Activated CD4-positive, alpha-beta T cell treated with anti-CD3 and anti-CD28 coated beads, Interleukin-2, amount 10 ng/mL, durations not matched to agents 24 days and 14 days (primary cell): ENCODE measurements at places on chromosomes 2 and 18. TPM values are rescaled to one million over a fixed set of nuclear protein-coding genes. Genes with fewer than 3 reads are reported as not detected.

DNA sequence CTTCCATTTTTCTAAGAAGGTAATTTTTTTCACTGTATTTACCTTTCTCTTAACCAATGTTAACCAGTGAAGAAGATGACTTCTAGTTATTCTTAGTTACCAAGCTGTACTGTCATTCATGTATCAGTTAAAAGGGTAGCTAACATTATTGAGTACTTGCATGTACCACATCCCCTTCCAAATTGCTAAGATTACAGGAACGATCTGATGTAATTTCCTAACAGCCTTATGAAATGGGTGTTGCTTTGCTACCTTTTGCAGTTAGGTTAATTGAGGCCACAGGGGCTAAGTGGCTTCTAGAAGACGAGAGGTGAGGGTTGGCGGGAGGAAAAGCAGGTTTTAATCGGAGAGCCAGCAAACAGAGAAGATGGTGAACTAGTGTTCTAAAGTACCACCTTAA is 1.8 kb upstream of the SULT6B1 start:
- H3K27me3 ChIP-seq = peaks cover 18% of the 10 kb centered on the region
- H3K27ac ChIP-seq = no peak overlapping the region
- no peaks in the 10 kb centered on the region for H3K36me3 ChIP-seq
- no peak for DNase-seq
- H3K4me3 ChIP-seq = no peak overlapping the region

The REG3A gene
- not detected in 2 replicates for total RNA-seq

The DSEL gene
- total RNA-seq = not detected in 2 replicates

The FAM237A gene
- not detected in 2 replicates for total RNA-seq

GRCh38 chr2:204145791-204146190 is 209.2 kb downstream of the ICOS start:
- peak overlapping the region; percentile 86 for H3K4me3 ChIP-seq
- peak overlapping the region; percentile 39 for H3K27ac ChIP-seq
- H3K27me3 ChIP-seq = peaks cover 34% of the 10 kb centered on the region
- no peaks in the 10 kb centered on the region for H3K36me3 ChIP-seq
- peak; percentile 61 for DNase-seq

DNA sequence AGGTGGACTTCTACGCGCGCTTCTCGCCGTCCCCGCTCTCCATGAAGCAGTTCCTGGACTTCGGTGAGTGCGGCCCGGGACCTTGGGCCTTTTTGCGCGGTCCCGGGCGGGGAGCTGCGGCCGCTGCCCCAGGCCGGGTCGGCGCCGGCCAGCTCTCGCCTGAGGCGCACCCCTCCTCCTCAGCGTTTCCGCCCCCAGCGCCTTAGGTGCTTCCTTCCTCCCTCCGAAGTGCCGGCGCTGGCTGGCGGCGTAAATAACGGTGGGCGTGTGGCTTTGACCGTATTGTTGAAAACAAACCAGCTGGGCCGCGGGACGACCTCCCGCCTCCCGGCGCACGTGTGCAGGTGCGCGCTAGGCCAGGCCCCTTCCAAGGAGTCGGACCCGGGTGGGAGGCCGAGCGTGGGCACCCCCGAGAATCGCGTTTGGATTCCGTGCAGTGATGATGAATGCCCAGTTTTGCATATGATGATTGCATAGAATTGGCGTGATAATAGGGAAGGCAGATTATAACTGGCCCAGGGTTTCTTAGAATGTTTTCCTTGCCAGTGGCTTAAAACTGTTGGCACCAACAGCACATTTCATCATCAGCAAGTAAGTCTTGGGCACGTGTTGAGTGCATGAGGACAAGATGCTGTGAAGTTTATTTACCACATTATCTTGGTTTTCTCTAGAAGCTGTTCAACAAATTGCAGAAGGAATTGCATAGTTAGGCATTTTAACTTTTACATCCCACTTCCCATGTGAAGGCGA is 569 bp downstream of the PDK1 start:
- peak overlapping the region; percentile 98 for H3K4me3 ChIP-seq
- H3K27me3 ChIP-seq = no peaks in the 10 kb centered on the region
- peaks cover 51% of the 10 kb centered on the region for H3K4me1 ChIP-seq

GRCh38 chr2:44104855-44105271 is 63.8 kb upstream of the PPM1B start:
- H3K27me3 ChIP-seq = no peaks in the 10 kb centered on the region
- H3K27ac ChIP-seq = no peak overlapping the region
- no peak overlapping the region for H3K4me3 ChIP-seq
- DNase-seq = no peak
- peaks cover 12% of the 10 kb centered on the region for H3K4me1 ChIP-seq
- no peaks in the 10 kb centered on the region for H3K36me3 ChIP-seq

DNA sequence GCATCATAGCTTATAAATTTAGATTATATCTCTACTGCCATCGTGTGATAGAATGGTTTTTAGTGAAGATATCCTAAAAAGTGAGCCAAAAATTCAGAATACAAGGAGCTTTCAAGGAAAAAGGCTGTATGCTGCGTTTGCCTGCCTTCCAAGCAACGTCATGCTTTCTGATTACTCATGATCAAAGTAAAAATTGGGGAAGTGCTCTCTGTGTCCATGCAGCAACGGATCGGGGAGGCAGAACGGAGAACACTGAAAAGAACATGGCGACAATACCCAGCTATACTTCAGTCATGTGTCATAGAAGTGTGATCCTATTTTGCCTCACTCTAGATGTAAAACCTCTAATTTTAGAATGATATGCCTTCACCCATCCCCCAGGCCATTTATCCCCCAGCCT is 185.7 kb downstream of the SUCLG1 start:
- no peaks in the 10 kb centered on the region for H3K27me3 ChIP-seq
- H3K4me1 ChIP-seq = peaks cover 1% of the 10 kb centered on the region
- no peaks in the 10 kb centered on the region for H3K36me3 ChIP-seq
- H3K27ac ChIP-seq = no peak overlapping the region
- DNase-seq = no peak
- no peak overlapping the region for H3K4me3 ChIP-seq

DNA sequence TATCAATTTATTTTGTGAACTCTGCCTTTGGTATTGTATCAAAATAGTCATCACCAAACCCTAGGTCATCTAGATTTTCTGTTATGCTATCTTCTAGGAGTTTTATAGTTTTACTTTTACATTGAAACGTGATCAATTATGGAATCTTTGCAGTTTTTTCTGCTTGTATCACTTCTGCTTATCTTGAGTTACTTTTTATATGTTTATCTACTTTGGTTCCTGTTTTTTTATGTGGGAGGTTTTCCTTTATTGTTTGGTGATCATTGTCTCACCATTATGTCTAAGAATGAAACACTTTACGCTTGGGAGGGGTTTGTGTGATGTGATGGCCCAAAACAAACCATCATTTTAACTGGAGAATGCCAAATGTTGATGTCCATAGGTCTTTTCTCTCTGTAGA is 261.2 kb downstream of the SPAG16 start:
- H3K4me3 ChIP-seq = no peak overlapping the region
- H3K27me3 ChIP-seq = no peaks in the 10 kb centered on the region
- no peaks in the 10 kb centered on the region for H3K36me3 ChIP-seq
- no peaks in the 10 kb centered on the region for H3K4me1 ChIP-seq
- no peak overlapping the region for H3K27ac ChIP-seq

DNA sequence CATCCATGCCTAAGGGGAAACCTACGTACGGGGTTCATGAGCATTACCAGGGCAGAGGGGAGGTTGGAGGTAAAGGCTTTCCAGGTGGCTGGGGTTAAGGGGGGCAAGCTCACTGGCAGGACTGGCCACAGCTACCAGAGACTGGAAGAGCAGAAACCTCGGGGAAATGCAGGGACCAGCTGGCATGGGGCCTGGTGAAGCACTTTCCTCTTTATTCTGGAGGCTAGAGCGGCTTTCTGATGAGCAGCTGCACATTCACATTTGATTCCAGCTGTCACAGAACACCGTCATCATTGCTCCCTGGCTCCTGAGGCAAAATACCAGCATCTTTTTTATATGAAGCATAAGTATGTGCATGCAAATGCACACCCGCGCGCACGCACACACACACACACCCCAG is 28.7 kb upstream of the LRRC30 start:
- no peak overlapping the region for H3K4me3 ChIP-seq
- no peaks in the 10 kb centered on the region for H3K4me1 ChIP-seq
- H3K27ac ChIP-seq = no peak overlapping the region
- H3K27me3 ChIP-seq = no peaks in the 10 kb centered on the region

DNA sequence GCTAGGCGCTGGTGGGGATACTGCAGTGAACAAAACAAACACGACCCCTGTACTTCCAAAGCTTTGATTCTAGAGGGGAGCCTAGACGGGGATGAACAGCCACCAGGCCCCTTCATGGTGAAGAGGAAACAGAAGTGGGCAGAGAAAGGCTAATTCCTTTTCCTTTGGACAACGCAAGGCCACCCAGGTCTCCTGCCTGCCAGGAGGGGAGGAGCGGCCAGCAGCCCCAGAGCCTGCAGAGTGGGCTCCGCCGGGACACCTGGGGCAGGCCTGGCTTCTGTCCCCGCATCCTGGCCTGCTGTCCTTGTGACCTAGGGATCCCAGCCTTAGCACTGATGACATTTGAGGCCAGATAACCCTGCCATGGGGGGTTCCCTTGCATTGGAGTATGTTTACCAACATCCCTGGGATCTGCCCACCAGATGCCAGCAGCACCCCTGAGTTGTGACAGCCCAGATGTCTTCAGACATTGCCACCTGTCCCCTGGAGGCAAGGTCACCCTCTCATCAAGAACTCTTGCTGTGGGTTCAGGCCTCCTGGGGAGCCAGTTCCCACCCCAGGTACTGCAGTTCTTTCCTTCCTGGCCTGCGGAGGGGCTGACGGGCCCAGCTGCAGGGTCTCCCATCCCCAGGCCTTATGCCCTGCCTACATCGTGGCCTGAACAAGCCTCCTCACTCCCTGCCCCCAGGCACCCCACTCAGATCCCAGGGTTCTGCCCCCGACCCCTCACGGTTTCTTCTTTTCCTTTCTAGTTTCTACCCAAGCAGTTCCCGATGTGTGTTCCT is 125.7 kb downstream of the SEPTIN10 start:
- no peak for DNase-seq
- H3K4me1 ChIP-seq = no peaks in the 10 kb centered on the region
- no peak overlapping the region for H3K27ac ChIP-seq
- peaks cover 2% of the 10 kb centered on the region for H3K27me3 ChIP-seq
- no peaks in the 10 kb centered on the region for H3K36me3 ChIP-seq
- H3K4me3 ChIP-seq = no peak overlapping the region

The GNAL gene
- 0.36 and 0.40 TPM in 2 replicates for total RNA-seq

The CIB4 gene
- not detected in 2 replicates for total RNA-seq

The ORC4 gene
- 27.0 and 36.2 TPM in 2 replicates for total RNA-seq
